ENCODE measurements at places on chromosomes 6 and 20.

GRCh38 chr6:86936834-86937218 lies 502 bp upstream of the HTR1E start:
- no peak for DNase-seq

DNA sequence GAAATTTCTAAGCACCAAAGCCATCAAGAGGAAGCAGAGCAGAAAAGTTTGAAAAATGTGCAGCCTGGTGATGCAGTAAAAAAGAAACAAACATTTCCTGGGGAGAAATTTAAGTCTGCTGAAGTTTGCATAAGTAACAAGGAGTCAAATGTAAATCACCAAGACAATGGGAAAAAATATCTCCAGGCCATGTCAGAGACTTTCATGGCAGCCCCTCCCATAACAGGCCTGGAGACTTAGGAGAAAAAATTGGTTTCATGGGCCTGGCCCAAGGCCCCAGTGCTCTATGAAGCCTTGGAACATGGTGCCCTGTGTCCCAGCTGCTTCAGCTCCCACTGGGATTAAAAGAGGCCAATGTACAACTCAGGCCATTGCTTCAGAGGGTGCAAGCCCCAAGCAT lies 30.1 kb upstream of the EPM2A start:
- no peak for DNase-seq

GRCh38 chr20:22758815-22759214 lies 174.4 kb upstream of the FOXA2 start:
- DNase-seq, result peak; percentile 14

- DNase-seq, result no peak
Observed at GRCh38 chr6:158259136-158259535, 53.1 kb upstream of the TULP4 start.

DNA sequence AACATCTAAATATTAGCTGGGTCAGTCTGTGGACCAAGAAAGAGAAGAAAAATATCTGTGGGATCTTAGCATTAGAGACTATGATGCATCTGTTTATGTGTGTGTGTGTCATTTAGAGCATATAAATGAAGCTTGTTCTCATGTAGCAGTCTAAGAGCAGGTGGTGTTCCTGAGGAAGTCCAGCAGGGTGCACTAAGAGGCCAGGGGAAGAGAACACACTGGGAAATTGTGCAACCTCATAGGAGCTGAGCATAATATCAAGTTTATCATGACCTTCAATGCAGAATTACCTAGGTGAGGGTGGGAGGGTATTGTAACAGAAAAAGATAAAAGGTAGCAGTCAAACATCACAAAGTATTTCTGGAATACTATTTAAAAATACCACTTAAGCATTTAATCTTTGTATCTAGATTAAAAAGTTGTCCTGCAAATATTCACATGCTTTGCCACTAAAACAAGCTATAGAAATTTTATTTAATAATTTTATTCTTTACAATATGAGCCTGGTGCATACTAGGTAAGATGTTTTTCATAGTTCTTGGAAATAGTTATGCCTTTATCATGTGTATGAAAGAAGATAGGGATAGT lies 80.5 kb downstream of the SMPDL3A start:
- DNase-seq, result peak; percentile 24

Data from foreskin melanocyte (primary cell).